ENCODE measurements at places on chromosomes 7 and 10. TPM values are rescaled to one million over a fixed set of nuclear protein-coding genes. Genes with fewer than 3 reads are reported as not detected.

TRIM50 gene
- total RNA-seq: not detected

GRCh38 chr7:128351296-128352152, 7.8 kb upstream of the RBM28 start:
- peak; percentile 7 for ATAC-seq

DNA sequence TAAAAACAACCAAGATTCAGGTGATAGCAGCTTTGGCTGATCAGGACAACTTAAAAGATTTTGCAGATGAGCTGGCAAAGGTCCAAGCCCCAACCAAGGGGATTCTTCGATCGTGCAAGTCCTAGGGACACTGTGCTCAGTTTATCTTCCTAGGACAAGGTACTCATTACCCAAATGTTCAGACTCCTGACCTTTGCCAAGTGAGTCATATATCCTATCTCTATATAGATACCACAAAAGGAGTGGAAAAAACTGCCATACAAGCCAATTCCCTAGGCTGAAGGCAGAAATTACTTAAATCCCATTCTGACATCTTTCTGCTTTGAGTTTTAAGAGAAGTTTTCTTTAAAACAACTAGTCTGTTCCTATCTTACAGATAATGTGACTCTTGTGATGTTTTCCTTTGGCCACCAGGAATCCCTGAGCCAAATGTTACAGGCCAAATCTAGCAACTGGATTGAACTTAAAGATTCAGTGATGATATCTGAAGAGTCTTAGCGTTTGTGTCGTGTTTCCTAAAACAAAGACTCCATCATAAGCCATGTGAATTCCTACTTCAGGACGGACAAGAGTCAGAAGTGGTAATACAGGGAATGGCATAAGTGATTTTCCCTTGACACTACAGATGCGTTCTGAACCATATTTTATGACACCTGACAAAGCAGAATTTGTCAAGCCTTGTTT, 142.6 kb upstream of the ASAH2 start:
- no peak for ATAC-seq

PPP2R2D gene
- 30.7 TPM for total RNA-seq

CFAP70 gene
- 2.4 TPM for total RNA-seq

DNA sequence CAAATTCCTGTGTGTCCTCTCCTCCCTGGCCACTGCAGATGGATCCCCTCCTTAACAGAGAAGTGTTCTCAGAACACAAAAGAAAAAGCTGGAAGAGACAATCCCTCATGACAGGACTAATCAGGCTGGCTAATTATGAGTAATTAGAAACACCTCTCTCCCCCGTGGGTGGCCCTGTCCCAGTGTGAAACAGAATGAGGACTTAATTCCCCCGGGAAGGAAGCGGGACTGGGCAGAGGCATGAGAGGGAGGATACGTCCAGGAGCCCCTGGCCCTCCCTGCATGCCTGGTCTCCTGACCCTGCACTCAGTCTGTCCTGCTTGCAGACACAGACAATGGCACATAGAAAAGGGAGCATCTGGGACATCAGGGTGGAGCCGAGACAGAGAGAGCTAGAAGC, 7.6 kb upstream of the ADCYAP1R1 start:
- ATAC-seq: no peak

GRCh38 chr10:77939561-77940001, 13.0 kb upstream of the DLG5 start:
- ATAC-seq: no peak

DNA sequence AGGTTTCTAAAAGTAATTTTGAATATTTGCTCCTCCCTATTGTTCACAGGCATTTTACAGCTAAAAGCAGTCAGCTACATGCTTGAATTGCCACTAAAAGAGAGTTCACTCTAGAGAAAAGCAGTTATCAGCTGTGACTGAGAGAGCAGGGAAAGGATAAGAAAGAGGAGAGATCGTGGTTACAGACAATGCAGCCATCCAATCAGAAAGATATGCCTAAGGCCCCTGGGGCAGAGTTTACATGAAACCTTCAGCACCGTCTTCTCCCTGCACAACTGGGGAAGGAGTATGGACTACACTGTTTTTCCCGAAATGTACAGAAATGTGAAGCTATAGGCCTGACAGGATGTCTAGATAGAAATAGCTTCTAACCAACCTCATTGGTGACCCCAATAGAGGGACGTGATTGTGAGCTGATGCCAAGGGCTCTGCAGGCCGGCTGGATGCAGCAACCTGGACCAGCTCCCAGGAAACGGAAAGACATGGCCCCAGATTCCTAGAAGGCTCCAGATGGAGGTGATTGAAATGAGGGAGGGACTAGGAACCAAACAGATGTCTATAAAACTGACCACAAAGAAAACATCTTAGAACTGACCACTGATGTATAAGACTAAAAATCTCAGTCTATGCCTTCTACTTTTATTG, 3.2 kb upstream of the VSTM4 start:
- no peak for ATAC-seq

CPVL gene
- total RNA-seq: 5.7 TPM

GRCh38 chr10:132841615-132841975, 55.6 kb upstream of the NKX6-2 start:
- no peak for ATAC-seq

DNA sequence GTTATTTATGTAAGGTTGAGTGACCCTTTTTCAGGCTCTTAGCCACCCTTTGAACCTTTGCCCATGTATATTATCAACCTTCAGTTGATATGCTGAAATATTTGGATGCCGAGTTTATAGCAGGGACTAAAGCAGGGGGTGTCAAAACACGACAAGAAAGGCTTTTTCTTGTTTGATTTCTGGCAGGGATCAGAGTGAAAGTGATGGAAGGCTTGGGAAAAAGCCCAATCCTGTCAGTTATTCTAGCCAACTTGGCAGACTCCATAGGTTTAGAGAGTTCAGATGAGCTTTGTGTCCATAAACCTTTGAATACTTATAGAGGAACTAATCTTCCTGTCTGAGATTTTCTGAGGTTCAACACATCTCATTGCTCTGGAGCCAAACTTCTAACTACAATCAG, 47.5 kb downstream of the INHBA start:
- no peak for ATAC-seq

SH3PXD2A gene
- 9.4 TPM for total RNA-seq

DNA sequence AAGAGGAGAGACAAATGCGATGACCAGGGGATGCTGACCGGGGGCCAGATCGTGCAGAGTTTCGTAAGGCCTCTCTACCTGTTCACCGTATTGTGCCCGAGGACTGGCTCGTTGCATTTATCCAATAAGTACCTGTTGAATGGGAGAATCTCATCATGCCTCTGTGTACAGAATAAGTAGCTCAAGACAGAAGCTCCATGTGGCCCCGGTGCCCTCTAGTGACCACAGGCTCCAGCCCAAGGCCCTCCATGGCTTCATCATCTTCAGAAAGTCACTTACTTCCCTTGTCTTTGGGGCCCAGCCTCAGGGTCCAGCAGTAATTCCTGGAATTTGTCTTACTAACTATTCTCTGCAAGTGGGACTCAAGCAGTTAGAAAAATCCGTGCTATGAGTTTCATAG, 151.0 kb downstream of the CHN2 start:
- no peak for ATAC-seq

GPRIN2 gene
- not detected for total RNA-seq

DNA sequence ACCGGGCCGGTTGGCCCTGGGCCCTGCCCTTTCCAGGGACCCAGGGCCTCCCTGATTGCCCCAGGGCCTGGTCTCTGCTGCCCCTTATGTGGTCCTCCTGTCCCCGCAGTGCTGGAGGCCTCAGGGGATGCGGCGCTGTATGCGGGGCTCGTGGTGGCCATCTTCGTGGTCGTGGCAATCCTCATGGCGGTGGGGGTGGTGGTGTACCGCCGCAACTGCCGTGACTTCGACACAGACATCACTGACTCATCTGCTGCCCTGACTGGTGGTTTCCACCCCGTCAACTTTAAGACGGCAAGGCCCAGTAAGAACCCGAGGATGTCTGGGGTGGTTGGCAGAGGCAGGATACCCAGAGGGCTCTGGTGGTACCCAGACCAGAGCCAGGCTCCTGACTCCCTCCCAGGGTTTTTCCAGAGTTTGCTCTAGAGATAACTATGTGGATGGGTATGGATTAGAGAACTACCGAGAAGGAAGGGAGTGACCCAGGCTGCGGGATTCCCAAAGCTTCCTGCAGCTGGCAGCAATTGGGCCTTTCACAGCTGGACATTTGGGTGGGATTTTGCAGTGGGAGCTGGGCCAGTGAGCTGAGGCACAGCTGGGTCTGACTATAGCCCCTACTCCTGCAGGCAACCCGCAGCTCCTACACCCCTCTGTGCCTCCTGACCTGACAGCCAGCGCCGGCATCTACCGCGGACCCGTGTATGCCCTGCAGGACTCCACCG, 28.1 kb upstream of the SLC29A3 start:
- ATAC-seq: no peak

INHBA gene
- 21.5 TPM for total RNA-seq

DNA sequence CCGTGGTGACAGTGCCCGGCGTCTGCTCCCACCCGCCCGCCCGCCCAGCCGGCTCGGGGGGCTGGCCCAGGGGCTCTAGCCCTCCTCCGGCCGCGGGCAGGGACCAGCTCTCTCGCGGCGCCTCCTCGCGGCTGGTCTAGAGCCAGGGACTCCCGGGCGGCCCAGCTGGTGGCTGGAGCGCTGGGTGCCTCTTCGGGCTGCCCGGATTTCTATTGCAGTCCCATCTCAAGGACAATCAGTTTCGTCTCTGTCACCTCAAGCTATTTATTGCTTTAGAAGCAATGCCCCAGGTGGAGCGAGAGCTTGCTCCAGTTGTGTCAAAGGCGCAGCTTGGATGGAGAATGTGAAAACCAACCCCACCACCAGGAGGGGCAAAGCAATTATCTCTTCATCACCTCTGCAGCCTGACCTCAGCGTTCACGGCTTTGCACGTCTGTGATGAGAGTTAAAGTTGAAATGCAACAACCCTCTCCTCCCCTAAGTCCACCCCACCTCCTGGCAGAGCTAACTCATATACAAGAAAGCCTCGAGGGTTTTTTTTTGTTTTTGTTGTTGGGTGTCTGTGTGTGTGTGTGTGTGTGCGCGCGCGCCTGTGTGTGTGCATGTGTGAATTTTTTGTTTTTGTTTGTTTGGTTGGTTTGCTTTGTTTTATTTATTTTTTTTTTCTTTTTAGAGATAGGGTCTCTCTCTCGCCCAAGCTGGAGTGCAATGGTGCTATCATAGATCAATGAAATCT, at the start of gene ITGA8:
Gene ITGA8, minus strand, starts transcription at position 24 of the 736 bp plus-strand sequence. CDS start 151 bp downstream, outside the sequence.
- peak; percentile 88 for ATAC-seq

- no peak for ATAC-seq
These were observed 77.0 kb downstream of the ADCYAP1R1 start for GRCh38 chr7:31129067-31129466.

CNOT4 gene
- 22.6 TPM for total RNA-seq

DNA sequence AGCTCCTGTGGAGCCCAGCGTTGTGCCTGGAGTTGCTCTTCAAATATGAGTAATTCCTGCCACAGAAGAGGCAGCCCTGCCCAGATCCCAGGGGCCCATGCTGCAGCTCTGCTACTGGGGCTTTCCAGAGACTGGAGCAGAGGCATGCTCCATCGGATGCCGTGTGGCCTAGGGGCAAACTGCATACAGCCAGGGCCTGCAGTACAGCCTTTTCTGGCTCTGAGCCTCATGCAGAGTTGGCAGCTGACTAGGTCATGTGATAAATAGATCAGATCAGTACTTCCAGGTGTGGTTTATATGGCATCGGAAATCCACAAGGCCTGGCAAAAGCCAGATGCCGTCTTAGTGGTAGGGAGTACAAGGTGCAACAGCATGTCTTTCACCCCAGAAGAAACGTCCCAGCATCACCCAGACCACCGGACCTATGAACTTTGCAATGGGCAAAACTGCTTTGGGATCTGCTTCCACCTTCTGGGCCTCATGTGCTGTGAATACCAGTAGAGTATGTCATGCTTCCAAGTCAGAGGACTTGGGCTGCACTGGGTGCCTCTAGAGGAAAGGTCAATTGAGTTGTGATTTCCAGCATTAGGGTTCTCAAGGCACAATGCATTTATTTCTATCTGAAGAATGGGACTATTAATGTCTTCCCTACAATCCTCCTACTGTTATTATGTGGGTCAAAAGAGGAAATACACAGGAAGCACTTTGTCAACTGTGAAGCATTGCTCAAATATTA, 250.7 kb upstream of the ZNF32 start:
- no peak for ATAC-seq

ANKRD26 gene
- total RNA-seq: 9.0 TPM

GRCh38 chr7:92279396-92280031, 33.7 kb downstream of the ANKIB1 start:
- ATAC-seq: no peak

ZNF853 gene
- 13.3 TPM for total RNA-seq

- no peak for ATAC-seq
These were observed 57.2 kb upstream of the INPP5A start for GRCh38 chr10:132480356-132480755.

- ATAC-seq: no peak
These were observed 630 bp downstream of the ZNF680 start for GRCh38 chr7:64562256-64562625.

DNA sequence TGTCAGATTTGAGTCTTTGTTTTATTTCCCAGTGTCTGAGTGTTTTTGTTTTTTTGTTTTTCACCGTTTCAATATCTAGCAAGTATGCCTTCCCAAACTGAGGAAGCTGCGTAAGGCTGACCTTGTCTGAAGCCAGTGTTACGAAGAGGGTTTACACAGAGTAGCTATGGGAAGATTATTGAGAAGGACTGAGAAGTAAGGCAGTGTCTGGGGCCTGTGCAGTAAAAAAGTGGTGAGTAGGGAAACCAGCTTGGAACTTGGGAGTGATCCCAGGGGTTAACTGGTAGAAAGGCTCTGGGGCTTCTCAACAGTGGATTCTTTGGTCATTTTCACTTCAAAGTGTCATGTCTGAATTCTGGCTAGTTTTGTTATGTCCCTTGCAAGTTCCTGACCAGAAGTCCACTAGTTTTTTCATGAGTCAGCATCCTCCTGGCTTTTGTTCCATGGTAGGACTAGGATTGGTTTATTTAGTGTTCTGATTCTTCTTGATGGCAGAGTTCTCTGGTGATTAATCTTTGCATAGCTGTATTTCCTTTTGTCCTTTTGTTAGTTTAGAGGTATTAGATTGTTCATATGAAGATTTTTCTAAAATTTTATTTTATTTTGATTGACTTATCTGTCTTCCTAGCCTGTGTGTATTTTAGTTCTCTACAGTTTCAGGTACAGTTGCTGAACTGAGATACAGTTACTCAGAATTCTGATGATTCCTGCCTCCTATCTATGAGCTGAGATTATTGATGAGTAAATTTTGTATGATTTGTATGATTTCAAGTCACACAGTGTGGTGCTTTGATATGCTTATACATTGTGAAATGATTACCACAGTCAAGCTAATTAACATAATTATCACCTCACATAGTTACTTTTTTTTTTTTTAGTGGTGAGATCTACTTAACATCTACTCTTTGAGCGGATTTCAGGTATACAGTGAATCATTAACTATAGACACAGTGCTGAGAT, 19.0 kb downstream of the GARS1 start:
- no peak for ATAC-seq

DNA sequence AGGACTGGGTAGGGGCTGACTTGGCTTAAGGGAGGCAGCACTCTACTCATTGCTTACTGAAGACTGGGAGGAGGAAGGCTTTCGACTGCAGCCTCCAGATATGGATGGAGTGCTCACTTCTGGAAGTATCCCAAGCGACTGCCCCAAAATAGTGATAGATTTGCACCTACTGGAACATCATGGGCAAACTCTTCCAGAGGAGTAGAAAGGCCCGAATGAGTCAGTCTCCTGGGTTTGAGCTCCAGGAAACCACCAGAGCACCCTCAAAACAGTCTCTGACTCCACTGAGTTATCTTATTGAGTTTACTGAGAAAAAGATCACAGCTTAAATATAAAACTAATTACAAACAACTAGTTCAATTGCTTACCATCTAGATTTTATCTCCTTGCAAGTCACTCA, 37.2 kb upstream of the PDLIM1 start:
- ATAC-seq: no peak

- ATAC-seq: no peak
These were observed 23.9 kb upstream of the CALD1 start for GRCh38 chr7:134755422-134756022.

EPHB4 gene
- 33.0 TPM for total RNA-seq

TYSND1 gene
- 12.2 TPM for total RNA-seq

ATP6V1F gene
- total RNA-seq: 175 TPM

NFE2L3 gene
- 13.3 TPM for total RNA-seq

Measured in motor neuron (in vitro differentiated cells).